Fibroblast of skin of abdomen (primary cell): ENCODE measurements at places on chromosomes 6 and 20.

DNA sequence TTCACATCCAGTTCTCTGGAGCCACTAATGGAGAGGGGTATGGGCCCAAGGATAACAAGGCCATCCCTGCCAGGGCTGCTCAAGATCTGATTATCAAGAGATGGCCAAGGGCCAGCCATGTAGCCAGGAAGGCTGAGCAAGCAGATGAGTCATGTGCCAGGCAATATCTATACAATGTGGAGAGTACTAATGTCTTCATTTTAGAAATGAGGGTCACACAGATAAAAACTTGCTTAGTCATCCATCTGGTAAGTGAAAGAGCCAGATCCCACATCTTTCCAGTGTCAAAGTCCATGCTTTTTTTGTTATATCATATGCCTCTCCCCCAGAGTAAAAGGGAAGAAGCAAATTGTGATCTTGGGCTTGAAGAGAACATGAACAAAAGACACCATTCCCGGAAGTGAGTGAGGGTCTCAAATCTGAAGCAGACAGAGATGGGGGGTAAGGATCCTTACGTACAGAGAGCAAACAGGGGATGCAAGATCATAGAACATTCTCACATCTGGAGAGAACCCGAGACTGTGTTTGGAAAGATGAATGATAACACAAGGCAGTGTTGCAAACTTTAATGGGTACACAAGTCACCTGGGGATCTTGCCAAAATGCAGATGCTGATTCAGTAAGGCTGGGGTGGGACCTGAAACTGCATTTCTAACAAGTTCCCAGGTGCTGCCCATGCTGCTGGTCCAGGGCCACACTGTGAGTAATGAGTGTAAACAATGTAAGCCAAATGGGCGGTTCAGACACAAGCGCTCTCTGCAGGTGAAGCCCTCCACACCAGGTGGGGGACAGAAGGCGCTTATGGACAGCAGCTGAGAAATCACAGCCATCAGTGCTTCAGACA lies 20.0 kb upstream of the GSTA3 start:
- peak; percentile 92 for DNase-seq

DNA sequence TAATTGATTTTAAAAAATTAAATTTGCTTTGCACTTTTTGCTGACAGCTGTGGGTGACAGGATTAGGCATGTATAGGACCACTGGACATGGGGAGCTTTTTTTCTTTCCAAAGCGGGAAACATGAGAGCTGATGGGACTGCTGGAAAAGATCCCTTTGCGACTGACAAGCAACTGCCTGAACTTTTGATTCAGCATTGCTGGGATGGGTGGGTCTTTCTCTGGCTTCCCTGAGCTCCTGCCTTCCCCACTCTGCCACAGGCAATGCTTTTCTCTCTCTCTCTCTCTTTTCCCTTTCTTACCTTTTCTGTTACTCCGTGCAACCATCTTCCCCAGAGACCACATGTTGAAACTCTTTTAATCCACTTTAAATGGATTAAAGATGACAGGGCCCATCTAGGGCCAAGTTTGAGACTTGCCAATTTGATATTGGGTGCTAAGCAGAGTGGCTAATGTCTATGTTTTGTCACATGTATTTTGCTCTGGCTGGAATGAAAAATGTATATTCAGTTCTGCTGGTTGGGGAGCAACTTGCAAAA lies 33.5 kb upstream of the TPD52L1 start:
- DNase-seq: no peak

- peak; percentile 31 for DNase-seq
Measured at GRCh38 chr6:169723991-169724493, 258 bp downstream of the PHF10 start.

- DNase-seq: no peak
Measured at GRCh38 chr6:33926451-33926850, 122.6 kb upstream of the MLN start.

GRCh38 chr6:8707956-8708772 lies 272.8 kb upstream of the SLC35B3 start:
- DNase-seq: peak; percentile 3

- no peak for DNase-seq
Measured at GRCh38 chr6:28368522-28368921, 18.8 kb downstream of the ZKSCAN3 start.

DNA sequence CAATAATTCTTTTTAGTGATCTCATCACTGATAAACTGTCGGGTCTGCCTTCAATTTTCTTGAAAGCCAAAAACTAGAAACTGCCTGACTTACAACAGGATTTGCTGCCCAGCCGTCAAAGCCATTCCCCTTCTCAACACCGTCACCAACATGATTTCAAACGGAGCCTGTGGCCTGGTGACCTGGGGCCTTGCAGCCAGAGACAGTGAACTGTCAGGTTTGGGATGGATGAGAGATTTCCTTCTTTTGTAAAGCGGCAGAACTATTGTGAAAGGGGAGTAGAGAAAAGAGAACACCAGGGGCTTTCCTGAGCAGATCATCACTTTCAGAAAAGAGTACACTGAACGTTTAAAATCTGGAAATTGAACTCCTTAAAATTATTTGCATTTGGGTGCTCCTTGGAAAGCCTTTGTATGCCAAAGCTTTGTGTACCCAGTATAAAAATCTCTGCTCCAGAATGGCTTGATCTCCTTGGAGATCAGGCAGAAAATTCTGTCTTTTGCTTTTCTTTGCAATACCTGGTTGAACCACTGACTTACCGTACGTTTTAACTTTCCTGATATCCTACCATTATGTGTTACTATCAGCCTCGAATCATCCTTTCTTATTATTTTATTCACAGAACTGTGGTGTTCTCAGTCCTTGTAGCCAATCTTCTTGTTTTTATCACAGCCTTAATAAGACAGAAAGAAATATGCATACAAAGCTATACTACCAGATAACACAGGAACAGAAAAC lies 125.2 kb downstream of the PACRG start:
- no peak for DNase-seq

GRCh38 chr20:35287509-35288324 lies 3.1 kb upstream of the EIF6 start:
- DNase-seq: no peak

- DNase-seq: no peak
Measured at GRCh38 chr6:155738602-155739105, 283.0 kb upstream of the NOX3 start.
